ENCODE measurements at places on chromosomes 2 and 18.

DNA sequence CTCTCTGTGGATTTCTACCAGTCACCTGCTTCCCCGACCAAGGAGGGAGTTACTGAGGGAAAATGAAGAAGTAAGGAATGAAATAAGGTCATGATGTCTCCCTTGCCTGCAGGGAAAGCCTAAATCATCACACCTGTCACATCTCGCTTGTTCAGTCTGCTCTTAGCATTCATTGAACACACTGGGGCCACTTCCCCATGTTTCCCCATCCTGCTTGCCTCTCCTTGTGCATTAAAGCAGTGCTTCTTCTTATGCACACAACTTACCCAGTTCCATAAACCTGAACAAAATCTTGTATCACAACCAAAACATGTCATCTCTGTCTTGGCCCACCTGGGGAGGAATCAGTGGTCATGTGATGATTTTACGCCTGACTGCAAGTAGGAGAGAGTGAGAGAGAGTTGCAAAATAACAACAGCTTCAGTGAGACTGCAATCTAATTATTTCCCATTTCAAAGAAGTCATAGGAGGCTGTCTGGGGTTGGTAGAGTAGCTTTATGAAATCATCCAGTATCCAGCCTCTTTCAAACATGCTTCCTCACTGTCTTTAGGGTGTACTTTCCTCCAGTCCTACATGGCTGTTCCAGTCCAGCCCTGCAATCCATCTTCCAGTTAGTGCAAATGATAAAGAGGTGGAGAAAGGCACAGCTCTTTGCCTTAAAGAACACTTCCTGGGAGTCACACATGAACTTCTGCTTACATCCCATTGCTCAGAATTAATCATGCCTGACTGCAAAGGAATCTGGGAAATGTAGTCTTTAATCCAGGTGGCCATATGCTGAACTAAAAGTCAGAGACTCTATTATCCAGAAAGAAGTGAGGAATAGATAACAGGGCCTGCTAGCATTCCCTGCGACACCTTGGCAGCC is 220.1 kb downstream of the HAUS1 start:
- no peak for DNase-seq

DNA sequence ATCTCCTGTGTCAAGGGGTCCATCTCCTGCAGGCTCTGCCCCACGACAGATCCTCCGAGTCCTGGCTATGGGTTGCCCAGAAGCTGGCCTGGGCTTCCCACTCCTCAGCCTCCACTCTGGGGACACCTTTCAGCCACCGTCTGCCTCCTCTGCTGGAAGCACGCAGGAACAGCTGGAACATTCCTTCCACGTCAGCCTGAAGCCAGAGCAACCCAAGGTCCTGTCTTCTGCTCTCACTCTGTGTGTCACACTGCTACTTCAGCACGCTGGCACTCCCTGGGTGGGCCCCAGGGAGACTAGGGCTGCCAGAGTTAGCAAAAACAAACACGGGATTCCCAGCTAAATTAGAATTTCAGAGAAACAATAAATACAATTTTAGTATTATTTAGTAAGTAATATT is 148.8 kb downstream of the HRH4 start:
- DNase-seq: no peak

GRCh38 chr2:67656875-67657274 is 259.7 kb downstream of the ETAA1 start:
- no peak for DNase-seq

GRCh38 chr2:215836881-215837280 is 176.5 kb downstream of the MREG start:
- no peak for DNase-seq

- DNase-seq: no peak
Observed at GRCh38 chr2:102276549-102277201, 34.7 kb upstream of the IL1RL1 start.

- DNase-seq: no peak
Observed at GRCh38 chr2:240742602-240743095, 51.0 kb downstream of the AQP12A start.

- no peak for DNase-seq
Observed at GRCh38 chr2:191249156-191249813, 4.1 kb downstream of the MYO1B start.

DNA sequence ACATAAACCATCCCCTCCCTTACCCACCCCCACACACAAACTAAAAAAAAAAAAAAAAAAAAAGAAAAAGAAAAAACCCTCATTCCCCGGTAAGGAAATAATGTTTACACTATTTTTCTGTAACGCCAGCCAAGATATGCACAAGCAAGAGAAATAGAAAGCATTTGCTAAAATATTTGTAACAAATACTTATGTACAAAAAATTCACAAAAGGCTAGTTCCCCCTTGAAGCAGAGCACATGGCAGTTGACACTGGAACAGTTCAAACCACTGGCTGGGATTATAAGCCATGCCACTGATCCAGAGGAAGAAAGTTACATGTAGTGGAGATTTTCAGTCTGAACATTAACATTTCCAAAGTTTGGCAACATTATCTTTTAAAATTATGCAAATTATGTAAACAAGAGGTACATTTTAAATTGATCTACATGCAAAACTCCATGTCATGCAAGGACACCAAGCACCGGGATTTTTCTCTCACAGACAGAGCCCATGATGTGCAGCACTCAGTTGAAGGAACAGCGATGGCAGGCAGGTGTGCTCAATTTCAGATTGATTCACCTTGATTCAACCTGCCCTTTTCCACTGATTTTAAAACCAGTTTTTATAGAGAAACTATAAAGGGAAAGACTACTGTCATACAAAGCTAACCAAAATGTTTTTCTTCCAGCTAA is 21.4 kb downstream of the PNO1 start:
- no peak for DNase-seq

- no peak for DNase-seq
Observed at GRCh38 chr2:171706152-171706803, 19.0 kb downstream of the DYNC1I2 start.

- no peak for DNase-seq
Observed at GRCh38 chr2:110674620-110675555, 3.0 kb downstream of the BUB1 start.

DNA sequence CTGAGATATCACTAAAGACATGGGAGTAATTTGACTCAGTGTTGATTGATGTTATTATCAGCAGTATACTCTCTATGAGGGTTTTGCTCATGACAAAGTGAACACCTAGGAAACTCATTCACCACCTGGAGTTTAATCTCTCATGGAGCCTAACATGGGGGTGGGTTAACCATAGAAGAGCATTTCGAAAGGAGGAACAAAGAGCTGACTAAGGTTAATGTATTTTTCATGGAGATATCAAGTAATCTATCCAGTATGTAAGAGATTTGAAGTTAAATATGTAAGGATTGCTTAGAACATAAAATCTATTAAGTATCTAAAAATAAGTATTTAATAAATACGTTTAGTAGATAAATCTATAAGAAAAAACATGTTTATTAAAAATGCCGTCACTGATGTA is 917.8 kb downstream of the EPHA4 start:
- DNase-seq: no peak

DNA sequence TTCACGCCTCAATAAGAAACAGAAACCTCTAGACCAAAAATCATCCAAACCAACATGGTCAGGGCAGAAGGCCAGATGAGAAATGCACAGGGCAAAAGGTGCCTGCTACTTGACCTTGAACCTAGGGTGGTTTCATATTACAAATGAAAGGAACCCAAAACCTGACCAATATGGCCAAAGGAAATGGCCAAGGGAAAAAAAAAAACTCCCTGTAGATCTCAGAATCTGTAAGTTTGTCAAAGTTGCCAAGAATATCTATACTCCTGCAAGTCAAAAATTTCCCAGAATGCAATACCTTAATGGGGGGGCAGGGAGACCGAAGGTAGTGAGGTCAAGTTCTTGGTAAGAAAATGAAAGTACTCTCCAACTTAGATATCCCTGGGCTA is 47.2 kb downstream of the HIBCH start:
- DNase-seq: no peak

- DNase-seq: no peak
Observed at GRCh38 chr2:67896476-67896875, 166.3 kb downstream of the C1D start.

GRCh38 chr18:79457239-79457638 is 61.5 kb downstream of the NFATC1 start:
- no peak for DNase-seq

DNA sequence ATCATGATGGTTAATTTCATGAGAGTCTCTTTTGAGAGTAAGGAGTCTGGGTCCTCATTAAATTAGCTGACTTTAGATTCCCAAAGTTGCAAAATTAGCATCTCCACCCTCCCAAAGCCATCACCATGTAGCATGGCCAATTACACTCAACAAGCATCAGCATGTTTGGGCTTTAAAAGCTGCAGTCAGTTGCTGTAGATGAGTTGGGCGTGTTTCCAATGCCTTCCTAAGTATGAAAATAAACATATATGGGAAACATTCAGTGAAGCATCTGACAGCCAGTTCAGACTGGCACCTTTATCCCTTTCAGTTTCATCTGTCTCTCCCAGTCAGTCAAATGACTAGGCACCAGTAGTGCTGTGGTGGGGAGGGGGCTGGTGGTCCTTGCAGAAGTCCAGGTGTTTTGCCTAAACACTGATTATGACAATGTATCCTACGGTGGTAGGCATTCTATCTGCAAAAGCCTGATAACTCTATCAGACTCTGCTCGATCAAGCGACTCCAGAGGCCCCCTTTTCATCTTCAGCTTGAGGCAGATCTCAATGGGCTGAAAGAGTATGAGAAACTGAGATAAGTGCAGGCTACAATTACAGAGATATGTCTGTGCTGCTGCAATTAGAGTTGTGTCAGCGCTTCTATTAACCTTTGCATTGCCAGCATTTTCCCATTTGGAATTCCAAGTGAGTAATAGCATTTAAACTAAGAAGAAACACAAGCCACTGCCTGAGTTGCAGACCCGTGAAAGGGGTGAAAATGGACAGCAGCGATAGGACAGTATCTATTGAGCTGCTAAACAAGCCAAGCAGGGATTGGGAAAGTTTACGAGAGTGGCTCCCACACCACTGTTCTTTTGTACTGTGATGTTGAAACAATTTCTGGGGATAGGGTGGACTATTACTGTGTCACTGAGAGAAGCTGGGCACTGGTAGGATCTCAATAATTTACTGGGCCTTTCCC is 67.3 kb upstream of the SPOPL start:
- no peak for DNase-seq

GRCh38 chr2:233273120-233273519 is 21.6 kb downstream of the ATG16L1 start:
- DNase-seq: no peak

DNA sequence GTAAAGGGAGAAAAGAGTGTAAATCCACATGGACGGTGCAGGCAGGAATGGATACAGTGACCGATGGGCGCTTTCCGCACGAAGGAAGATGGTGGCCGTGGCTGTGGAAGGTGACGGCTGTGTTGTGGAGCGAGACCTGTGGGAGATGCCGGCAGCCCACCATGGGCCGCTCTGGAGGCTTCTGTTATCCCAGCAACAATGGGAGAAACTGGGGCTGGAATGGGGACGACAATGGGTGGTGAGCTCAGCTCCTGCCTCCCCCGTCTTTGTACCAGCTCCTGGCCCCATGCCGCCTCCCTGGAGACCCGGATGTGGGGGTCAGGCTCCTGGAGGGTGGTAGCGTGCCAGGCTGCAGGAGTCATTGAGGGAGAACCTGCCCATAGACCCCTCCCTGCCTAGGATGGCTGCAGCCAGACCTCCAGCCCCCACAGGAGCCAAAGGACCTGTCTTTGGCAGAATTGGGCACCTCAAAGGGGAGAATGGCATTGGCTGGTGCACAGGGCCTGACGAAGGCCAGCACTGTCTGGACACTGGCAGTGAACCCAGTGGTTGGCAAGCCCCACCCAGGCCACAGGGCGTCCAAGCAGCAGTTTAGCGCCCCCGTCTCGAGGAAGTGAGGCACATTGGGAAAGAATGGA is 72.6 kb downstream of the SLC66A2 start:
- DNase-seq: no peak

DNA sequence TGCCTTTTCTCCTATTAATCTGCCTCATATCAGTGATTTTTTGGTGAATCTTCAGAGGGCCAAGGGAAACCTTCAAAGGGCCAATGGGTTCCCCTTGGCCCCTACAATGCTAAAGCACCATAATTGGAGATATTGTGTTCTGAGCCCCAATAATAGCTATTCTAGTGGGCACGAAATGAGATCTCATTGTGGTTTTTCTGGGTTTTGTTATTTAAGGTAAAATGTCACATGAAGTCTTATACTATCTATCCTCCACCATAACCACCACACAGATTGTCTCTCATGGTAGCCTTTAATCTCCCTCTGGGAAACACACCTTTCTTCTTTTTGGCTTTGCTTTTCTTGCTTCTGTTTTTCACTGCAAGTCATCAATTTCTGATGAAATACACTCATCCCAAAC is 152.8 kb downstream of the B3GNT2 start:
- no peak for DNase-seq

GRCh38 chr2:228447266-228447915 is 265.9 kb upstream of the SPHKAP start:
- no peak for DNase-seq

DNA sequence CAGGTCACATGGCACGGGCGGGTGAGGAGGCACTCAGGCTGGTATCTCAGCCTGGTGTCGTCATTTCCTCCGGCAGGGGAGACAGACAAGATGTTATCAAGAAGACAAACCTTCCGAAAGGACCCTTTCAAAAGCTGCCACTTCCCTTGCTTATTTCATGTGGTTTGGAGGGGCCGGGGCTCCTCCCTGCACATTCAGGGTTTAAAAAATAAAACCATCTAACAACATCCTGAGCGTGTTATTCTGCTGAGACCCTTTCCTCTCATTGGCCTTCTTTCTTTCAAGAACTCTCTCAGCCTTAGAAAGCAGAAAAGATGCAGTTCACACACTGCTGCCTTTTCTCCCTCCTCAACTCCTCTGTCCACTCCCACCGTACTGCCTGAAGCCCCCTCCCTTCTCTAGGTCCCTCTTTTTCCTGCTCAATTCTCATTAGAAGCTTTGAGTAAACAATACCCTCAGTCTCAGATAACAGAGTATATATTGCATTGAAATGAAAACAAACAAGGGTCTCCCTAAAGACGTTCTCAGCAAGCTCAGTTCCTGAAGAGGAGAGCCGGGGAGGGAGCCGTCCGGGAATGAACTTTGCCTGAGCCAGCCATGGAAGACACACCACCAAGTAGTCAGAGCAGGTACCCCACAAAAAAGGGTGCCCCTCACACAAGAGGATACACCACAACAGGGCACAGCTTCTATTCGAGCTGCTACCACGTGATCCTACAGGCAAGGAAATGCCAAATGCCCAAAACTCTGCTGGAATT is 9.7 kb downstream of the SMAD7 start:
- DNase-seq: peak; percentile 54

GRCh38 chr2:128292599-128293425 is 25.9 kb downstream of the HS6ST1 start:
- DNase-seq: no peak

- no peak for DNase-seq
Observed at GRCh38 chr2:224909885-224910573, 132.2 kb downstream of the DOCK10 start.

DNA sequence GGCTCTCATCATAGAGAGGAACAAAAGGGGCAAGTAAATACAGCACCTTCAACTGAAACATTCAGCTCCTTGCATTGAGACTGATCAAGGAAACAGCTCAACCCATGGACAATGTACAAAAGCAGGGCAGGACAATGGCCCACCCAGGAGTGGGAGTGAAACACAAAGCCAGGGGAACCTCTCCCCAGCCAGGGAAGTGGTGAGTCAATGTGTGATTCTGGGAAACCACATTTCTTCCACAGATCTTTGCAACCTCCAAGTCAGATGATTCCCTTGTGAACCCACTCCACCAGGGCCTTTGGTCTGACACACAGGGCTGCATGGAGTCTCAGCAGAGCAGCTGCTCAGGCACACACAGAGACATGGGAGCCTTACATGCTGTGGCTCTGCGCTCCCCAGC is 294.5 kb downstream of the NR4A2 start:
- DNase-seq: no peak

Measured in stimulated activated CD8-positive, alpha-beta memory T cell treated with anti-CD3 and anti-CD28 coated beads, Interleukin-7, amount 100 ng/mL, for 24 hours (primary cell).